Ascending aorta (tissue), 2 donors: ENCODE measurements at places on chromosomes 12 and 14.

DNA sequence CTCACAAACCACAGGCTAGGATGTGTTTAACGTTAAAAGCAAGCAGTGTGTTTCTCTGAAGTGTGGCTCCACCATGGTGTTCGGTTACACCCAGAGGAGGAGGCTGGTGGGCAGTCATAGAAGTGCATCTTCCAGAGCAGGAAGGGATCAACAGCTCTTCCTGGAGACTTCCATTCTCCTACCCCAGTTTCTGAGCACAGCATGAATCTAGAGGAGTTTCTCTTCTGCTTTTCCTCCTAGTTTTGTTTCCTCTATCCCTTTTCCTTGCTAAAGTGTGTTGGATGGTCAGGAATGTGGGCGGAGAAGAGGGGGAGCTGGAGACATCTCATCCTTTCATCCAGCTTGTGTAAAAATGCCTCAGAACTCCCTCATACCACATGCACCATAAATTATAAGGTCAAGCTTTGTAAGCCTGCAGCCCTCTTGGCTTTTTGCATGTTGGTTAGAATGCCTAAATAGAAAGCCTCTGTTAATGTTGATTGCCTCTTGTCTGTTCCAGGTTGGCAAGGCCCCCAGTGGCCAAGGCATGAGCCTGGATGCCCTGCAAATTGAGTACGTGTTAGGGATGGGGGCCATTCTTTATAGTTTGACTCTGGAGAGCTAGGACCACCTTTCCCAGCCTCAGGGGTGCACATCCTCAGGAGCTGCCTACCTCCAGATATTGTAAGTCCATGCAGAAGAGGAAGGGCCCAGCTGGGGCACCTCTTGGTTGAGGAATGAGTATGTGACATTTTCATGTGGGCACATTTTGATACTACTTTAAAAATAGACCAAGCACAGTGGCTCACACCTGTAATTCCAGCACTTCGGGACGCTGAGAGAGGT, 4.0 kb upstream of the CKAP4 start:
- no peak for DNase-seq

DNA sequence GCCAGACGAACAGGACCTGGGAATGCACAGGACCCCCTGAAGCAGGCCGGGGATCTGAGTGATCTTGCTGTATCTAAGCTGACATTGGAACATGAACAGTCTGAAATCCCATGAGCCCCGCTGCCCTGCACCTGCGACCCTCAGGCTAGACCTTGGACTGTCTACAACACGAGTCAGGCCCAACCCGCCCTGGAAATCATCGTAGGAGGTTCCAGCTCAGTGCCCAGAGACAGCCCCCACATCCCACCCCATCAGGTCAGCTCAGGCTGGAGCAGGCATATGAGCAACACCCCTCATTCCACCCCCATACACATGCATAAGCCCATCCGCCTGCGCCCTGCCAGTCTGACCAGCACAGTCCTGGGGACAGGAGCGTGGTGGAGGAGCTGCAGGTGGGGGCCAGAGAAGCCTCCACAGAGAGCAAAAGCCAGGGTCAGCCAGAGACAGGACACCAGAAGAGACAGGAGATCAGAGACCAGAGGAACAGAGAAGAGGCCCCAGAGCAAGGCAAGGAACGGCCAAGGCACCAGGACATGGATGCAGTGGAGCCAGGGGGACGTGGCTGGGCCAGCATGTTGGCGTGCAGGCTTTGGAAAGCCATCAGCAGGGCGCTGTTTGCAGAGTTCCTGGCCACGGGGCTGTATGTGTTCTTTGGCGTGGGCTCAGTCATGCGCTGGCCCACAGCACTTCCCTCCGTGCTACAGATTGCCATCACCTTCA, at the start of gene AQP6:
Gene AQP6 (plus strand): TSS at position 307 of the 720 bp plus-strand sequence. CDS start 227 bp downstream, at position 534.
- DNase-seq, result no peak

DNA sequence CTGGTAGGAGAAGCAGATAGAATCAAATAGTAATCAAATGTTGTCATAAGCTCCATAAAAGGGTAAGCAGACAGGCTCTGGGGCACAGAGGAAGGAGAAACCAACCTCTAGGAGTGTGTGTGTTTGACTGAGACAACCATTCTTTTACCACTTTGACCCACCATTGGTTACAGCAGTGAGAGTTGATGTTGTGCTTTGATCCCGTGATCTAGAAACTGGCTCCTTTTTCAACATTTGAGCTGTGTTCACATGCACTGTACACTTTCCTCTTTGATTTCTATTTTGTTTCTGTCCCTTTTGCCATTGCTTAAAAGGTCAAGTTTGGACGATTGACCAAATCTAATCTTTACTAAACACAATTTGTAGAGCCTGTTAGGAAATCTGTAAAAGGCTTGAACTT, 108.0 kb downstream of the DAAM1 start:
- no peak for DNase-seq

- DNase-seq, result no peak
These were observed 40.2 kb upstream of the DICER1 start for GRCh38 chr14:95197551-95197950.

DNA sequence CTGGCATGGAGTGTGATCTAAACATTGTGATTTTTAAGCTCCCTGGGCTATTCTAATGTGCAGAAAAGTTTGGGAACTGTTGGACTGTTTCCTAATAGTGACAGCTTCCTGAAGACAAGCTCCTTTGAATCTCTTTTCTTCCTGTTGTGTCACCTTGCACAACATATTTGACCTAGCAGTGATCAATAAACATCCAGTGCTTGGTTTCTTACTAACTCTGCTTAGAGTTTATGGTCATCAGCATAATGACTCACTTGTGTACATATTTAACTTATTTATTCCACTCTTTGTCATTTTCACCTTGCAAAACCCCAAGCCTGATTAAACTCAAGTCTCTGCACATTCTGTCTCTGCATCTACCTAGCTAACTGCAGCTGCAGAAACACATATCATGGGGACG, 27.3 kb upstream of the TBC1D30 start:
- DNase-seq, result no peak

DNA sequence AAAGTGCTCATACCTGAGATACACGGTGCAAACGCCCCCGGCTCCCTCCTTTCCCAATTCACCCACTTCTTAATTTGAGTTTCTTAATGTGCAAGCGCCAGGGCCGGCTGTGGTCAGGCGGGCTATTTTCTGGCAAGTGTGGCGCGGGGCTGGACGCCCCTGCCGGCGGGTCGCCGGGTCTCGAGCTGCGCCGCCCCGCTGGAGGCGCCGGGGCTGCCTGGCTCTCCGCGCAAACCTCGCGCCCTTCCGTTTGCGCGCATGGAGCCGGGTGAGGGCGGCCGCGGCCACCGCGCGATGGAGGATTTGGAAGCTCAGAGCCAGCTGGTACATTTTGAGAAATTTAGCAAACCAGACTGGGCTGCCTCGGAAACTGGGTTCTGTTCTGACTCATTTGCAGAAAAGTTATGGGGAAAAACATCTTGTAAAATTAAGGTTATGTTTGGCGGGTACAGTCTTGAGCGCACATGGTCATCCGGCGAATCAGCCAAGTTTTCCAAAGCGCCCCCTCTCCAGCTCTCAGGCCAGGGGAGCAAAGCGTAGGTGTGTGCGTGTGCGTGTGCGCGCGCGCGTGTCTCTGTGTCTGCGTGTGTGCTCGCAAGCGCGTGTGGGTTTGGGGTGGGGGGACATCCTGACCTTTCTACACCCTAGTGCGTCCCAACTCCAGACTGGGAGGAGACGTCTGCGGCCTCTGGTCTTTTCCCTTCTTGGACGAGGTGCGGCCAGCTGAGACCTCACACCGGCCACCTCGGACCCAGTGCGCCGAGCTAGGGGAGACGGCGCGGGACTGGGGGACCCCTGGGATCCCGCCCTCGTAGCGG, 6.5 kb upstream of the OTX2 start:
- no peak for DNase-seq

GRCh38 chr12:104109446-104110271, 28.4 kb downstream of the NFYB start:
- no peak for DNase-seq

GRCh38 chr14:96584199-96584906, 82.2 kb downstream of the PAPOLA start:
- DNase-seq, result no peak
